Fibroblast of lung (primary cell): ENCODE measurements at places on chromosomes 7 and 10. TPM values are rescaled to one million over a fixed set of nuclear protein-coding genes. Genes with fewer than 3 reads are reported as not detected.
A peak's percentile ranks its signal among the peaks of the same experiment; 100 is the strongest.

- DNase-seq, result no peak
Measured at GRCh38 chr10:10961072-10961471, 56.6 kb upstream of the CELF2 start.

- no peak for DNase-seq
Measured at GRCh38 chr7:151834271-151835035, 42.5 kb downstream of the PRKAG2 start.

DNA sequence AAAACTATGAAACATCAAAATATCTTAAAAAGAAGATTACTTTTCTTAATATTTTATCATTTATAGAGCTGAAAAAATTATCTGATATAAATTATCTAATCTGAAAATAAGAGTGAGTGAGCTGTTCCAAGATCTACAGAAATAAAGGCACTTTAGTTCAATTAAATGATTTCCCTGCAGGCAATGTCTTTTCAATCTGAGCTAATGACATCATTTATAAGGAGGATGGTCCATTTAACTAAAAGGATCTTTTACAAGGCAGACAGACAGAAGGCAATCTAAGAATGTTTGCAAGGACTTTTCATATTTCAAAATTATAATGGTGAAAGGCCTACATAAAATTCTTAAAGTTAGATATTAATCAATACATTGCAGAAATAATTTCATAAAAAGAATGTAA, 71.8 kb downstream of the SKAP2 start:
- no peak for DNase-seq

DNA sequence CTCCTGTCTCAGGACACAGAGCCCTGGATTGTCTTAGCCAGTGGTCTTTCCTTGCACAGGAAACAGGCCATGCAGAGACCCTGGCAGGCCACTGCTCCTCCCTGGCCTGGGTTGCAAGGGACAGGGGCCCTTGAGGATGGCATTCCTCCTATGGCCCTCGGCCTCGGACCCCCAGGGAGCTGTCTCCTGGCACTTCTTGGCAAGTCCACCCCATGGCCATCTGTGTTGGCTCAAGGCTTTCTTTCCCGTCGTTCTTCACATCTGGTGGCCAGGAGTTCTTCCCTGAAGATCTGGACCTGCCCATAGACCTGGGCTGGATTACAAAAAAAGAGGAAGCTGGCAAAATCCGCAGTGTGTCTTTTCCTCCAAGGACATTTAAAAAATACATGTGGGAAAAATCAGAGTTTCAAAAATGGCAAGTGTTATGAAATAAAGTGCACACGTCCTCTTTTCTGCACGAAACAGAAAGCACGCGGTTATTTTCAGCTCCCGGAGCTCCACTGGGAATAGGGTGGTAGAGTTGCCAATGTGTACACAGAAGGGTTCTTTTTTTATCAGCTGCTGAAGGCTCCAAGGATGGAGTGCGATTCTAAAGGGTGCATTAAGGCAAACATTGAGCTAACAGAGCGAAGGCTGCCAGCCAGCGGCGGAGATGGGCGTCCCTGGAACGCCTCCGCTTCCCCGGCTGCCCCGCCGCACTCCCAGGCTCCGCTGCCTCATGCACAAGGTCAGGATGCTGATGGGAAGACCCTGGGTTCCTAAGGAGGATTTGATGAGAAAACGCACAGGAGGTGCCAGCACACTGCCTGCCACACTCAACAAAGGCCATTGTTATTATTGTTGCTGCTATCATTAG, 62.8 kb upstream of the FAM20C start:
- peak; percentile 73 for DNase-seq

GRCh38 chr7:156527458-156527890, 113.1 kb upstream of the RNF32 start:
- DNase-seq, result no peak

DNA sequence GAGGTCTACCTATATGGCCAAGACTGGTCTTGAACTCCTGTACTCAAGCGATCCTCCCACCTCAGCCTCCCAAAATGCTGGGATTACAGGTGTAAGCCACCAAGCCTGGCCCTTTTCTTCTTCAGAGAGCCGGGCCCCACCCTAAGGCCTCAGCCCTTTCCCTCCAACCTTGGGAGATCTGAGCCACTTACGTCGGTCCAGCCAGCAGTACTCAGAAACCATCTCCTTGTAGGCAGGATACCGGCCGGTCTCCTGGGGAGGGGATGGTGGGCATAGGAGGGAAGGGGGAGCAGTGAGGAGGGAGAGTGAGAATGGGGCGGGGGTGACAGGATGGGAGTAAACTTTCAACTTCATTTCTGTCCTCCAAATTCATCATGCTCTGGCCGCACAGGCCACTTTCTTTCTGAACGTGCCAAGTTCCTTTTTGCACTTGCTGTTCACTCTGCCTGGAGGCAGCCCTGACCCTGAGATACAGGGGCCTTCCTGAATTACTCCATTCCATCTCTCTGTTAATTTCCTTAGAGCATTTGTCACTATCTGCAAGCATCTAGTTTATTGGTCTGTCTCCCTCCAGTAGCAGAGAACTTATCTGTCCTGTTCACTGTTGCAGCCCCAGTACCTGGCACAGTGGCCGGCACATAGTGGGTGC, 10.4 kb downstream of the PDZD7 start:
- DNase-seq, result no peak

Gene GPER1
- total RNA-seq, result 1.5 and 2.3 TPM in 2 replicates

Gene TSPAN12
- total RNA-seq, result 1.5 and 1.7 TPM in 2 replicates
